ENCODE measurements at places on chromosomes 2 and 18.
A peak's percentile ranks its signal among the peaks of the same experiment; 100 is the strongest.

- DNase-seq = no peak
Observed at GRCh38 chr2:5695654-5696403, 3.6 kb downstream of the SOX11 start.

DNA sequence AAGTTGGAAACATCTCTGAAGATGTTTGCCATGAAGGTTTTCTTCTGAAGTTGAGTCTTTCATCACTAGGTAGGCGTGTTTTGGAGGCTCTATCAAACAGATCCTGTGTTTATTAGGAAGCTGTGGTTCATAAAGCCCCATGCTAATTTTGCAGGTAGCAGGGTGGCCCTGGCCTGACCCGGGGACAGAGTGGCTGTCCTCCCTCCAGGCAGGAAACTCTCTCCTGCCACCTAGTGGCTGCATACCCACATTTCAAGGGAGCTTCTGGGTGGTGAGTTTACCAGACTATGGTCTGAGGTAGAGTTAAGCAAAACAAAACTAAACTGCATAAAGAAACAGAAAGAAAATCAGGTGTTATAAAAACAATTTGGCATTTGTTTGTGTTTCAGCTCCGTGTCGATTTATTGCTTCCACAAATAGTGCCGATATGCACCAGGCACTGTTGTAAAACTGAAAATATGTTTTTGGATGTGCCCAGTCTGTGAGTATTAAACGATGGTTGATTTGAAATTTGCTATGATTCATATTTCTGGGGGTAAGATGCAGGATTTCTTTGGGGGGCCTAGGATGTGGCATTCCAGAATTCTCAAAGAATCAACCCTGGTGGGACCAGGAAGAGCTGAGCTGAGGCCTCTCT lies 26.0 kb upstream of the IL37 start:
- DNase-seq = peak; percentile 76

DNA sequence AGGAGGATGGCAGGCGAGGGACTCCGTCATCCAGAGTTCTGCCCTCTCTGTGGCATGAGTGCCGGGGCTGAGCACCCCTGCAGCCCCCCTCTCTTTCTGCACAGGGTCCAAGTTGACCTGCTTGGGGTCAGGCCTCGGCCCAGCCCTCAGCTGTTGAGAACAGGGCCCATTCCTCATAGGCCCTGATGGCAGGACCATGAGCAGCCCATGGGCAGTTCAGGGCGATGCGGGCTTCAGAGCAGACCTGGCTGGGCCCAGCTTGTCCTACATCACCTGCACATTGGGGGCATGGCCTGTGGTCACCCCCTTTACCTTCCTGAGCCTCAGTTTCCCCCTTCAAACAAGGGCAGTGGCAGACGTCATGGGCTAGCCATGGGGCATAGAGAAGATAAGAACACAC lies 238.1 kb downstream of the SEPTIN10 start:
- no peak for DNase-seq

GRCh38 chr2:198077477-198077876 lies 273.1 kb downstream of the PLCL1 start:
- no peak for DNase-seq

- DNase-seq = no peak
Observed at GRCh38 chr2:236244256-236244655, 19.9 kb downstream of the ASB18 start.
